SK-N-SH (cell line): ENCODE measurements at places on chromosomes 6 and 20.

DNA sequence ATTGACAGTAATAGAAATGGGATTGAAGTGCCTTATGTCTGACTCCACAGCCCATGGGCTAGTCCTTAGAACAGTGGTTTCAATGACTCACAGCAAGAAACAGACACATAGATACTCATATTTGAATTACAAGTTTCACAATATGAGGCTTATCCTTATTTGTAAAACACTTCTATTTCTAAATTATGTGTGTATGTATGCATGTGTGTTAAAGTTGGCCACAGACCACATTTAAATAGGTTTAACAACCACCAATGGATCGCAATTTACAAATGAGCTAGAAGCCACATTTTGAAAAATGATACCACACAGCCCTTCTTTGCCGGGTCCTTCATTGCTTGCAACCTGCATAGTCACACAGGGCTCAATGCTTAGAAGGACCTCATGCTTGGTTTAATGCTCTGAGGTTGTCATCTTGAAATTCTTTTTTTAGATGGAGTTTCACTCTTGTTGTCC lies 157.8 kb upstream of the PREP start:
- DNase-seq, result no peak

GRCh38 chr6:35698858-35699257 lies 10.1 kb upstream of the FKBP5 start:
- DNase-seq, result no peak

DNA sequence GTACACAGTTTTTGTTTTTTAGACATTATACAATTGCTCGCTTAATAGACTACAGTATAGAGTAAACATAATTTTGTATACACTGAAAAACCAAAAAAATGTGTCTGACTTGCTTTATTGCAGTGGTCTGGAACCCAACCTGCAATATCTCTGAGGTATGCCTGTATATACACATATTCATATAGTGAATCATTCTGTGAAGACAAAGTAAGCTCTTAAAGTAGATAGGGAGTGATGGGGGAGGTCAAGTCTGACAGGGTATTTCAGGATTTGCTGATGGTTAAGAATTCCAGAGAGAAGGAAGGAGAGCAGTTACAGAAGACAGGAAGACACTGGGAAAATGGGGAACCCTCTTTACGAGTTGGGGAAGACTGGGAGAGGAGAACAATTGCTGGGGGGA lies 417.9 kb downstream of the CD109 start:
- no peak for DNase-seq

- DNase-seq, result peak; percentile 21
Measured at GRCh38 chr6:31871046-31871659, 7.6 kb downstream of the SLC44A4 start.

DNA sequence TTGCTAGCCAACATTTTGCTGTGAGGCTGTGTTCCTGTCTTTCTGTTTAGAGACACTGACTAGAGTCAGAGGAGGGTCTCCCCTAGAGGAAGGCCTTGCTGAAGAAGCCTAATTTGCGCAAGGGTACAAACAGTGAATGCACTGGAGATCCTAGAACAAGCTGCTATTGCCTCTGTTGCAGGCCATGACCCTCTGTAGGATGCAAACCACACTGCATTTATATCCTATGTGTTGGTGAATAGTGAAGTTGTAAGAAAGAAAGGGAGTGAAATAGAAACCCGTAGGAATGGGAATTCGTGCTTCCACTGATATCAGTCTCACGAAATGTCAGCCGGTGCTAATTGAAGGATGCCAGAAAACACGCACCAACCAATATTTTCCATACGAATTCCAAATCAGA lies 88.2 kb downstream of the GJA1 start:
- DNase-seq, result no peak

GRCh38 chr20:43430265-43431133 lies 27.2 kb upstream of the SRSF6 start:
- no peak for DNase-seq

GRCh38 chr6:12345694-12346058 lies 55.5 kb downstream of the EDN1 start:
- no peak for DNase-seq

DNA sequence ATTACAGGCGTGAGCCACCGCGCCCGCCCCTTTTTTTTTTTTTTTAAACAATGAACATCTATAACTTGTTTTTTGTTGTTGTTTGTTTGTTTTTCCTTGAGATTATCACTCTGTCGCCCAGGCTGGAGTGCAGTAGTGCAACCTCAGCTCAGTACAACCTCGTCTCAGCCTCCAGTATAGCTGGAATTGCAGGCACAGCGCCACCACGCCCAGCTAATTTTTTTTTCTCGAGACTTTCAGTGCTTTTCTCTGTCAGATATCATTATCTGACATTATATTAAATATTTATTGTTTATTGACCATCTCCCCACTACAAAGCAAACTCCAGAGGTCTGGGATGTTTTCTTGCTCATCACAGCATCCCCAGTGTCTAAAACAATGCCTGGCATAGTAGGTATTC lies 2.3 kb upstream of the DLK2 start:
- DNase-seq, result no peak

GRCh38 chr6:36493859-36494258 lies 51.1 kb downstream of the KCTD20 start:
- DNase-seq, result no peak

GRCh38 chr20:51567622-51568021 lies 25.1 kb upstream of the NFATC2 start:
- no peak for DNase-seq

DNA sequence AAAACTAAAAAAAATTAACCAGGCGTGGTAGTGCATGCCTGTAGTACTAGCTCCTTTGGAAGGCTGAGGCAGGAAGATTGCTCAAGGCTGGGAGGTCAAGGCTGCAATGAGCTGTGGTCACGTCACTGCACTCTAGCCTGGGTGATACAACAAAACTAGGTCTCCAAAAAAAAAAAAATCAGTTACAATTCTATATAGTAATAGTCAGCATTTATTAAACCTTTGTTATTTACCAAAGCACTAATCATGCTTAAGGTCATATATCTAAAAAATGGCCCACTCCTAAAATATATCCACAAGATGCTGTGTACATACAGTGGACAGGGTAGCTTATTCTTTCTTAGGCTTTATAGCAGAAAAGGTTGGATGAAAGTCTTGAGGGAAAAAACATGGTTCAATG lies 152.4 kb downstream of the TFAP2A start:
- DNase-seq, result no peak

- DNase-seq, result peak; percentile 45
Measured at GRCh38 chr20:59063358-59064213, 21.0 kb upstream of the PRELID3B start.

DNA sequence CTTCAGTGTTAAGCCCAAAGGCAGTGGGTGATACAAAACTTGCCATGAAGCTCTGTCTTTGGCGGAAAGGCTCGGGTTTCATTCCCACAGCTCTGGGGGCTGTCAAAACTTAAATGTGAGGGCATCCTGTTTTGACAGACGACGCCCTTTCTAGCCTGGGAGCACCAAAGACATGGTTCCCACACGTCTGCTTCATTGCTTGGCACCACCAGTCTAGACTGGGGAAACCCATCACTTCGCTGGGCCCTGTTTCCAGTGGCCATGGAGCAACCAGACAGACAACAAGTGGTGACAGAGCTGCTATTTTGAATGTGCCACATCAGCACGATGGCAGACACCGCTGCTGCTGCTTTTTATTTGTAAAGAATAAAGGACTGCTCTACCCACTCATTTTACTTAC lies 127.5 kb downstream of the SASH1 start:
- no peak for DNase-seq
